Esophagus squamous epithelium (tissue), 5 donors: ENCODE measurements at places on chromosomes 7 and 10. TPM values are rescaled to one million over a fixed set of nuclear protein-coding genes. Genes with fewer than 3 reads are reported as not detected.

Gene AGR3
- total RNA-seq: not detected

Gene NPFFR1
- total RNA-seq: not detected

Gene GFRA1
- 1.6 TPM for total RNA-seq

Gene TMEM254
- total RNA-seq: 25.6 TPM

Gene VWDE
- total RNA-seq: 1.5 TPM

Gene RSPH10B
- not detected for total RNA-seq

Gene CYP2C19
- total RNA-seq: 1.3 TPM

Gene EGR2
- 0.44 TPM for total RNA-seq

Gene EPO
- total RNA-seq: not detected

Gene CYP26C1
- total RNA-seq: 0.19 TPM

Gene PAPSS2
- 11.4 TPM for total RNA-seq

Gene CYTH3
- 12.2 TPM for total RNA-seq
